ENCODE measurements at places on chromosomes 3 and 15.
A peak's percentile ranks its signal among the peaks of the same experiment; 100 is the strongest.

- no peak for DNase-seq
These were observed 246.7 kb upstream of the KCNH8 start for GRCh38 chr3:18901571-18901970.

DNA sequence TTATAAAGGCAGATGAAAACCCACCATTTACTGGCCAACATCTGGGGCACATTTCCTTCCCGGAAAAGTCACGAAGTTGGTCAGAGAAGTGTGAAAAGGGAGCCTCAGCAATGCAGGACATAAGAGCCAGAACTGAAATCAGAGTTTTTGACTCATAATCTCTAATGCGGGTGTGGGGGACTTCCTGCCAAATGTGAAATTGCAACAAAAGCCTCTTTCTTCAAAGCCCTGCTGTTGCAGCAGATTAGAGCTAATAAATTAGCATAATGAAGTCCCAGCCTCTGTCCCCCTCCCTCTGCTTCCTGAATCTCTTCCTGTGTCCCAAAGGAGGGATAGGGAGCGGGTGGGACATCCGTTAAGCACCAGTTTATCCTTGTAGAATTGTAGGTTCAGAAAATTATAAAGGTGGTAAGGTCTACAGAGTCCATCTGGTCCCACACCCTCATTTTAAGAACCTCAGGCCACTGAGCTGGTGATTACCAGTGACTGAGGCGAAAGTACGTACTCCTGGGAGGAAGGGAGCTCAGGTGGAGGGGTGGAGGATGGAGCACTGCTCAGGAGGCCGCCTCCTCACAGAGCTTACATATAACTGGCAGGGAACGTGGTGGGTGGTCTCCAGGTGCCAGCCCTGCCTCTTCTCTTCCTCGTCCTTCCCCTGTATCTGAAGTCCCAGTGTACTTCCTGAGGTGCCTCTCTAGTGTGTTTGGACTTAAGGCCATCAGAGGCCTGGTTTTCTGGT, 35.0 kb downstream of the ST6GAL1 start:
- no peak for DNase-seq

DNA sequence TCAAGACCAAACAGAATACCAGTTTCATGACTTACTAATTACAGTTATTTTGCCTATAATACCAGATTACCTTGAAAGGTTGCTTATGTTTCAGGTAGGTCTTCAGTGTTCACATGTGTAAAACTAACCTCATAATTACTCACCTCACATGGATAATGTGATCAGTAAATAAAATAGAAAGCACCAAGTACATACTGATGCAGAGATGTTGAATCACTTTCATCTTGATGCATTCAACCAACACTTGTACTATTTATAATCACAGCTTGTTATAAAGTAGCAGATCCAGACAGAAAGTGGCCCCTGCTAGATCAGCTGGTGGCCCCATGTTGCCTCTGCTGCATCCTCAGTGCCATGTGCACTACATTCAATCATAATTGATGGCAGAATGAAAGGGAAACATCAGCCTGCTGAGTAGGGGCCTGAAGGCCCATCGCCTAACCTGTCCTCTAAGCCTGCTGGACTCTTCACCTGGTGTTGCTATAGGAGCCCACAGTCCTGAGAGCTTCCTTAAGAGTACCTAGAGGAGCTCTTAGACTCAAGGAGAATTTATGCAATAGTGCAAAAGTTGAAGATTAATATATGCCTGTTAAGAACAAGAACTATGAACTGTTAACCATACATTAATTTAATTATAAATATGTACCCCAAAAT, 154.3 kb downstream of the PLCL2 start:
- DNase-seq = no peak

DNA sequence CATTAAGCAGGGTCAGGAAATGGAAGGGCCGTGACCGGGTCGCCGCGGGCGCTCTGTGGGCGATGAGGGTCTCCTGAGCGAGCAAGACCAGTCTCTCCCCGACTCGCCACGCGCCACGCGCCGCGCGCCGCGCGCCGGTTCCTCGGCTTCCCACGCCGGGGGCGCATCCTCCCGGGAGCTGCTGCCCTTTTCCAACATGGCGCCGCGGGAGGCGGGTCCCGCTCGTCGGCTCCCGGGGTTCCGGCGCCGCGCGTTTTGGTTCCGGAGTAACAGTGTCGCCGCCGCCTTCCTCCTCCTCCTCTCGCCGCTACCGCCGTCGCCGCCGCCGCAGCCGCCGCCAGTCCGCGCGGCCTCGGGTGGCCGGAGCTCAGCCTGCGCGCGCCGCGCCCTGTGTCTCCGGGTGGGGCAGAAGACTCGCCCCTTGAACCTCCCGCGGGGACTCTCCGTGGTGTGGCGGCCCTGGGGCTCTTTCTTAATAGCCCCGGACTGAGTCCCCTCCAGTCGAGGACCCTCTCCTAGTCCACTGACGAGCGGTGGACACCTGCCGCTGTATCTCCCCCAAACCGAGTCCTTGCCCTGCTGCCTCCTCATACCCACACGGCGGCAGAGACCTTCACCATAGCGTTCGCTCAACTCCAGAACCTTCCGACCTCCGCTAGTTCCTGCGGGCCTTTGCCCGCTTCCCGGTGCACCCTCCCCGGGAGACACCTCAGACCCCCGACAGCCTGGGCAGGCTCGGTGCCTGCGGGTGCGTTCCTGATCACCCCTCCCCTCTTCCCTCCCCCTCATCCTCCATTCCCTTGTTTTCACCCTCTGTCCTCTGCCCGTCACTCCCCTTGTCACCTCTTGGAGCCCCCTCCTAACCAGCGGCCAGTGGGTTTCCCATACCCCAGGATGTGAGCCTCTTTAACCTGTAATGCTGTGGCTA, at the start of gene MAP2K5:
TSS of gene MAP2K5 (plus strand) at position 284 of the 928 bp plus-strand sequence. CDS start at position 917, 633 bp downstream.
- peak; percentile 80 for DNase-seq

DNA sequence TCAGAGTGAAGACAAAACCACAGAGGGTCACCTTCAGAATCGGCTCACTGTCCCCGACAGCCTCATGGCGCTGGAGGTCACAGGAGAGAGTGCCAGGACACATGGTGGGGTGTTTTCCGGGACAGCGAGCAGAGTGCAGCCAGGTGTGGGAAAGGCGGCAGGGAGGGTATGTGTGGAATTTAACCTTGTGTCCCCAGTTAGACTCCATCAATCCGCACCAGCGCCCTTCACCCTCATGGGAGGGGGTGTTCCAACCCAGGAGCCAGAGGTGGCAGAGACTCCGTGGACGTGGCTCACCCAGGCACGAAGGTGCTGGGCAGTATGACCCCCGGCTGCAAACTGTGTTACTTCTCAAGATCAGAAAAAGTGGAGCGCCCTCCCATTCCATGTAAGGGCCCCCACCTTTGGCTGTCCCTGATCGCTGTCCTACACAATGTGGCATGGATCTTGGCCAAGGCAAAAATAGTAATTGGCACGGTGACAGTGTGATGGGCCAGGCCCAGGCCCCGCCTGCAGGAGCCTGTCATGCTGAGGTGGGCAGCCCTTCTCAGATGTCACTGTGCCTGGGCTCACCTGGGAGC, 190.3 kb downstream of the XXYLT1 start:
- DNase-seq = no peak

GRCh38 chr3:138180375-138181029, 5.8 kb upstream of the DBR1 start:
- no peak for DNase-seq

DNA sequence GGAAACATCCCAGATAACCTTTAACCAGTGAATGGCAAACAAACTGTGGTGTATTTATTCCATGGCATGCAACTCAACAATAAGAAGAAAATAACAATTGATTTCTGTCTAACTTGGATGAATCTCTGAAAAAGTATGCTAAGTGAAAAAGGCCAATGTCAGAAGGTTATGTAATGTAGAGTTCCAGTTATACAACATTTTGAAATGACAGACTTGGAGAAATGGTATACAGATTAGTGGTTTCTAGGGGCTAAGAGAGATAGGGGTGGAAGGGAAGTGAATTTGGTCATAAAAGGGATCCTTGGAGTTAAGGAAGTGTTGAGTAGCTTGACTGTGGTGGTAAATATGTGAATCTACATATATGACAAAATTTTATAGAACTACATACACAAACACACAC, 269.4 kb upstream of the SUCLG2 start:
- DNase-seq = no peak

GRCh38 chr15:31228011-31228484, 98.6 kb upstream of the KLF13 start:
- DNase-seq = no peak

DNA sequence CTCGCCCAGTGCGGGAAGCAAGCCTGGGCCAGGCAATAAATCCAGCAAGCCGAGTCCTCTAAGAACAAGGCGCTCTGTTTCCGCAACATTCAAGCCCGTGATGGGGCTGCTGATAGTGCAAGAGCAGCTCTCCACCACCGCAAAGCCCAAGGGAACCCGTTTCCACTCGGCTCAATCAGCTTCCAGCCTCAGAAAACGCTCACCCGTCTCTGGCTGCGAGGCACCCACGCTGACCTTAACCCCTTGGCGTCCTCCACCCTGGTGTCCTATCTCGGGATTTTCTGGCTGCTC, 17.8 kb downstream of the SPATA12 start:
- peak; percentile 33 for DNase-seq

DNA sequence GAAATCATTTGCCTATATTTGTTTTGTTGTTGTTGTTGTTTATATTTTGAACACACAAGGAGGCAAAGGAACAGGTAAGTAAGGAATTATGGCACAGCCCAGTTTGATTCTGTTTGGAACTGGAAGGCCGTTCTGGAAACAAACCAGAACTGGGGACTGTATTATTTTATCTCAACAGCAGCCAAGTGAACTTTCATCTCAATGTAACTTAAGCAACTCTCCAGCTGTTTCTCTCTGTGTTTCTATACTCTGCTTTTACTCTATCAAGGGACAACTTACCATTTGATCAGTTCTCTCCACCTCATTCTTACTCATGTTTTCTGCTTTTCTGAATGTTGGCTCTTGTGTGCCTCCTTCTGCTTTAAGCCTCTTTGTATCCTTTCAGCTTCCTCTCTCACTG, 16.0 kb upstream of the WDR49 start:
- DNase-seq = no peak

DNA sequence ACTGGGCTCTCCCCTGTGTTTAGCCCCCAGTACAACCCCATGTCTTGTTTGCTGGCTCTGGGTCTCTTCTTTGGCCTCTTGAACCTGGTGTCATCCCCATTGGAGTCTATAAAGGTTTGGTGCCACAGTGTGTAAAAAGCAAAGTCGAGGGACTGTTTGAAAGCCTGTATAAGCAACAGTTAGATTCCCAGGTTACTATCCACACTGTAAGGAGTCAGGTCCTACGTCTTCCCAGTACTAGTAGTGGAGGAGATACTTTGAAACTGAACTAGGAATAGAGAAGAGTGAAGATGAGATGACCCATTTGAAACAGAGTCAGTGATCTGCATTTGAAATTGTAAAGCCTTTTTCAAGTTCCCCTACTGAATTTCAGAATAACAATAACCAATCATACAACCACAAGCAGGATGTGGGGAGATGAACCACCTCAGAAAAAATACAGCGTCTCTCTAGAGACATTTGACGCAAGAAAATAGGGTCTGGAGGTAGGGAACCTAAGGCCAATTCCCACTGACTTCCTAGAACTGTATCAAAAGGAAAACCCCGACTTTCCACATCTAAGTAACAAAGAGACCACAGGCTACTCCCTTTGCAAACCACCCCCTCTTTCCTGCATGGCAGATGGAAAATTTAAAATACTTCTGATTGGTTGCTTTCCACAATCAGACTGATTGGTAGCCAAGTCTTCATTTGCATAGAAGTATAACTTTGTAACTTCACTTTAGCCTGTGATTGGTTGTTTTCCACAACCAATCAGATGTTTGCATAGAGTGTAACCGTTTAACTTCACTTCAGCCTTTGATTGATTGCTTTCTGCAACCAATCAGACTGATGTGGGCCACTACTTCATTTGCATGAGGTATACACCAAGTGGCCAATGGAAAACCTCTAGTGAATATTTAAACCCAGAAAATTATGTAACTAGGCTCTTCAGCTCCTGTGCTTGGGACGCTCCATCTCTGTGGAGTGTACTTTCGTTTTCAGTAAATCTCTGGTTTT, 49.9 kb upstream of the NEDD4 start:
- DNase-seq = peak; percentile 53
